ENCODE measurements at places on chromosomes 1 and 21.

DNA sequence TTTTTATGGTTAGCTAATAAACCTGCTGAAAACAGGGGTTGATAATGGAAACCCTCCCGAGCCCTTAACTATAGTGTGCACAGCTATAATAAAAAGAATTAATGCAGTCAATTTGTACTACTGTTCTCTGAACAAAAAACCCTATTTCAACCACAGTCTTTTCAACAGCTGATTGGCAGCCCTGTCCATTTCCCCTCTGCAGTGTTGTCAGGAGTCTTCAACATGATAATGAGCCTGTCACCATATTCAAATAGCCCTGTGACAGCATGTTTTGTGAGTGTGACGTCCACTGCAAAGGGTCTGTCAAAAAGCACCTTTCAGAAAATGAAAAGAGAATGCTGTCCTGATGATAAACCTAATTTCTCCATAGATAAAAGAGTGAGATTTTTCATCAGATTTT is 92.7 kb downstream of the ESRRG start:
- no peak for DNase-seq

- DNase-seq = no peak
Measured at GRCh38 chr1:244187310-244187709, 136.2 kb downstream of the ZBTB18 start.

DNA sequence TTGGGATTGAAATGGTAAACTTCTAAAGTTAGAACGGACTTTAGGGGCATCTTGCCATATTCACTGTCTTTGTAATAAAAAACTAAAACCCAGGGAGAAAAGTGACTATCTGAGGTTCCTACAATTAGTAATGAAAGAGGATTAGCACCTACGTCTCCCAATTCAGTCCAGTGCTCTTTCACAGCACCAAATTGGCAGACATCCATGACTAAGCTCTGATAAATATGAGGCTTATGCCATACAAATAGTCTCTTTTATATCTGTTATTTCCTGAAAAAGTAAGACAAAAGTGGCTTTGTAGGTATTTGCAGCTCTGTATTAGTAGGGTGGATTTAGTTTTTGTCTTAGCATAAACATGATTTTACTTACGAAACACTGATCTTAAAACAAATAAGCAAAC is 315.0 kb upstream of the NRIP1 start:
- no peak for DNase-seq

DNA sequence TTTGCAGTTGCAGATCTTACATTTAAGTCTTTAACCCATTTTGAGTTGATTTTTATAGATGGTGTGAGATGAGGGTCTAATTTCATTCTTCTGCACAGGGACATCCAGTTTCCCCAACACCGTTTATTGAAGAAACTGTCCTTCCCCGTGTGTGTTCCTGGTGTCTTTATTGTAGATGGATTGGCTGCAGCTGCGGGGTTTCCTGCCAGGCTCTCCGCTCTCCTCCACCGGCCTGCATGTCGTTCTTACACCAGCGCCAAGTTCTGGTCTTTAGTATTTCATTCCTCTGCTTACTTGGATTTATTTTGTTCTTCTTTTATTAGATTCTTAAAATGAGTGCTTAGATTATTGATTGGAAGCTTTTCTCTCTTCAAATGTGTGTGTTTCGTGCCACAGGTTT is 98.9 kb upstream of the COL6A1 start:
- no peak for DNase-seq

- DNase-seq = no peak
Measured at GRCh38 chr1:214551436-214552173, at the start of gene PTPN14. Gene PTPN14 (minus strand): TSS chr1:214551602. CDS start chr1:214464803, 86,799 bp downstream.

Measured in NCI-H1417 treated with DMSO at 0.1 percent for 48 hours (cell line).